ENCODE measurements at places on chromosomes 16 and 17.

GRCh38 chr16:12527071-12527470 lies 276.6 kb downstream of the CPPED1 start:
- no peak for DNase-seq

DNA sequence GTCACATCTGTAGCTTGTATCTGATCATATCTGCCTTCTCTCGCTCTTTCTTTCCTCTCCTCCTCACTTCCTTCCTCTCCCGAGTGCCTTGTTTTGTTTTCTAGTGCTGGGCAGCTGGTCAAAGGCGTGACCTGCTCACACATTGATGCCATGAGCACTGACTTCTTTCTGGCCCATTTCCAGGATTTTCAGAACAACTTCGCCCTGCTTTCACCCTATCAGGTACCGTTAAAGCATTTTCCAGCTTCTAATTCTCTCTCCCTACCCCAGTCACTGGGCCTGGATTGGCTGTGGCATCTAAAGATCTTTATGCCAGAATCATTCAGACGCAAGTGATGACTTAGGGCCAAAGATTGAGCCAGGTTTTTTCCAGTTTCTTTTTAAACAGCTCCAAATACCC lies 55.5 kb downstream of the OTOA start:
- no peak for DNase-seq

- no peak for DNase-seq
These were observed 10.5 kb downstream of the AP2B1 start for GRCh38 chr17:35597604-35598003.

GRCh38 chr17:8740486-8740885 lies 4.2 kb downstream of the CCDC42 start:
- no peak for DNase-seq

- DNase-seq = no peak
These were observed 1.4 kb downstream of the GOT2 start for GRCh38 chr16:58732545-58733247.

DNA sequence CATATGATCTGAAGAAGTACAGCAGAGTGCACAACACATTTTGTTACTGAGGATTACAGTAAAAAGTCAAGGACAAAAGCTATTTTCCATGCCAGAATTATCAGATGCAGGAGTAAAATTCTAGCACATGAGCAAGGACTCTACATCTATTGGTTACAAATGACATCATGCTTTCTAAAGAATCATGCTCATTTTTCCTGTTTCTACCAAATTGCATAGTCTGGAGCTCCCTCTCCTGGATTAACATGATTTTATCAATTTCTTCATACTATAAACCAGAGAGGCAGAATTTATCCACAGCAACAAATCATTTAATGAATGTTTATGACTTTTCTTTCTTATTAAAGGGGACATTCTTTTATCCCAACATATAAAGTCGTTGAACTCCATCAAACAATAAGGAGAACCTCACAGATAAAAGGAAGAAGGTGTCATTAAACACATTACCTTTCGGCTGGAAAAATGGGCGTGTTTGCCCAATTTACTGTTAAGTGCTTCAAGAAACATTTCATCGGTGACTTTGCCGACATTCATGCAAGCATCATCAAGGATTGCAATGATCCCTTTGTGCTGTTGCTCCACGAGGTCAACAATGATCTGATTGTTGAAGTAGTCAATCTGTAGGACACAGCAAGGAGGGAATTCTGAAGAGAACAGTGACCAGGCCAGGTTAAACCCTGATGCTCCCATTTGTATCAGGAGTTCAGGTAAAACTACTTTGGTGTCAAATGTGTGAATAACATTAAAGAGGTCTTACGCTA lies 121.7 kb downstream of the MYO1D start:
- DNase-seq = peak; percentile 77

GRCh38 chr16:12026741-12027490 lies 50.4 kb downstream of the SNX29 start:
- peak; percentile 75 for DNase-seq

DNA sequence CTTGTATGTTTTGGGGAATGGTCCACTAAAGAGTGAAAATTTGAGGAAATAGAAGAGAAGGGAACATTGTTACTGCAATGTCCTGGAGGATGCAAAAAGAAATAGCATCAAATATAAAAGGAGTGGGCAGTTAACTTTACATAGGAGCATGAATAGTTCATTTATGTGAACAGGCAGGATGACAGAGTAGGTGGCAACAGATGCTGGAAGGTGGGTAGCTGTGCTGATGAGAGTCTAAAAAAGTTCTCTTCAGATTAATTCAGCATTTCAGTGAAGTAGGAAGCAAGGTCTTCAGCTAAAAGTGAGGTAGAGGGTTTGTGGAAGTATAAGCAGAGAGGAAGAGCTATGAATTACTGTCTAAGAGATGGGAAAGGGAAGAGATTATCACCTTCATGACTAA lies 276.5 kb downstream of the KIF2B start:
- no peak for DNase-seq

GRCh38 chr17:6502871-6503509 lies 53.4 kb downstream of the PITPNM3 start:
- no peak for DNase-seq

DNA sequence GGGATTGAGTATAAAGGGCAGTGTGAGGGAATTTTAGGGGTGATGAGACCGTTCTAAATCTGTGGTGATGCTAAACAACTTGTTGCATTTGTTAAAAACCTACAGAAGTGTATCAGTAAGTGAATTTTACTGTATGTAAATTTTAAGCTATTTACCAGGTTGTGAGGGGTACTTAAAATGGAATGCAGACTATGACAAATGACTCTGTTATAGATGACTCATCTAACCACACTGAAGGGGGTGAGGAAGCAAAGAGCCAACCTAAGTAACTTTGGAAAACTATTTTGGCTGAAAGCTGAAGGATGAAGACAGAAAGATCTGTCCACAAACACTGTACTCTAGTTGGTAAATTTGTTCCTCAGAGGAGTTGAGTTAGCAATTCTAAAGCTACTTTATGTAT lies 5.3 kb upstream of the MKS1 start:
- DNase-seq = no peak

DNA sequence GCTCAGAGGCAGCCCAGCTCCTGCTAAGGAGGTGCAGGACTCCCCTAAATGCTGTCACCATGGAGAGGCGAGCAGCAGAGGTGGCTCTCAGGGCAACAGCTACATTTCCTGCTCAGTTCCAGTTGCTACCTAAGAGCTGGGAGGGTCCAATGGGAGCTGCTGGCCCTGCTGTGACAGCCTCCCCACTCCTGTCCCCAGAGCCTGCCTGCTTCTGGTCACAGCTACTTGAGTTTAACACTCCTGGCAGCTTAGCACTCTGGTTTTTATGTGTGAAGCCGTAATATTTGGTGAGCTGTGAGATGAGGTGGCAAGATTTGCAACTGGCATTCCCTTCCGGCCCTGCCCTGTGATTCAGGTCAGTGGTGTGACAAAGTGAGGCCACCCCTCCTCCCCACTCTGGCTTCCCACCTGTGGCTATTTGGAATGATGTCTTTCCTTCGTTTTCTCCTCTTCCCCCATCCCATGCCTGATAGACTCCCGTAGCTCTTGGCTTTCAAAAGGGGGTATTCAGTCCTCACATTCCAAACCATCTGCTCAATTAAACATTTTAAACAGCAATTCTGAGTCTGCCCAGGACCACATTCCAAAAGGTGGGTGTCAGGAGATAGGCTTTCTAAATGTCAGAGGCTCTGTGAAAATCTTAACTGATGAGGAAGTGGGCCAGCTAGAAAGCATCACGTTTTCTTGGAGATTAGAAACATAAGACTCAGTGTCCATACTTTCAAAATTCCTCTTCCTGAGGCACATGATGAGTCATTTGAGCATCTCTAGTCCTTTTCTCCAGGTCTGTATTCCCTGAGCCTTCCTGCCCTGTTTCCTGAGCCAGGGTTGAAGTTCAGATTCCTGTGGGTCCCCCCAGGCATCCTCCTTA lies 42.6 kb upstream of the SKAP1 start:
- DNase-seq = peak; percentile 85

GRCh38 chr16:20308266-20308665 lies 19.0 kb downstream of the GP2 start:
- no peak for DNase-seq

DNA sequence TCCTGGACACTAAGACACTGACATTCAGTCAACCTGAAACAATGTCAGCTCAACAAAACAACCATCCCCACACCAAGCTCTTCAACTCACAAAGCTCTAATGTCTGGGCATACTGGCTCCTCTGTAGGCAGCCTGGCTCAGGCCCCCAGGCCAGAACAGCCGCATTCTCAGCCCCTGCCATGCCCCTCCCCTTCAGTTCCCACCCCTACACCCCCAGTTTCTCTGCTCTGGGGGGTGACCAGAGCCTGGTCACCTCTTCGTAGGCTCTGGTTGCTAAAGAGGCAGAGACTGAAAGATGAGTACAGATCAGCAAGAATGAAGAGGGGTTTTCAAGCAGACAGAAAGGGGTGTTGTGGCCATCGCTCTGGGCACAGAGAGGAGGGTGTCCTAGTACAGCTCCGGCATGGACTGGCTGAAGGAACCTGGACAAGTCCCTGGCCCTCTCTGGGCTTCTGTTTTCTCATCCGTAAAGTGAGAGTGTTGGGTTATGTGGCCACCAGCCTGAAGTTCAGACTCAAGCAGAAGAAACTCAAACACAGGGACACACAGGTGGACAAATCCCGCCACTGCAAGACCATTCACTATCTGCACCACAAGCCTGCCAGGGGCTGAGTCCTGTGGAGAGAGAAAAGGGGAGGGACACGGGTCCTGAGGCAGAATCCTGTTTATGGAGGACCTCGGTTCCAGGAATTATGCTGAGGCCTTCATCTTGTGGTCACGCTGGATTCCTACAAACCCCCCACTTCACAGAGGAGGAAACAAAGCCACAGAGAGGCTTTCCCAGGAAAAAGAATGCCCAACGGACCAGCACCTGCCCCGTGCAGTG lies 987 bp upstream of the SLC4A1 start:
- DNase-seq = no peak

DNA sequence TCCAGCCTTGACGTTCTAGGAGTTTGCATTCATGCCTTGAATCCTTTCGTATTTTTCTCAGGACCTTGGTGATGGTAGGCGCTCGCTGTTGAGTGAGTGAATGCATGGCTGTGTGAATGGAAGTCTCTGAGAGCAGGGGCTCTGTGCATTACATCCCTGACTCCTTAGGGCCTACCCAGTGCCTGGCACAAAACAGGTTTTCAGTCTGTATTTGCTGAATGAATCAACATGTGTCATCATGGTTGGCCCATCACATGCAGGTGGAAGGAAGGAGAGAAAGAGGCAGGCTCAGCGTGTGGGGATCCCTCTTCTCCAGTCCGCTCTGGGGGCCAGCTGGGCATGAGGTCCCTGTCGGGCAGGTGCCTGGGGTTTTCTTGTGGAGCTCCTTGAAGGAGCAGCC lies 8.7 kb downstream of the RAP1GAP2 start:
- DNase-seq = no peak

DNA sequence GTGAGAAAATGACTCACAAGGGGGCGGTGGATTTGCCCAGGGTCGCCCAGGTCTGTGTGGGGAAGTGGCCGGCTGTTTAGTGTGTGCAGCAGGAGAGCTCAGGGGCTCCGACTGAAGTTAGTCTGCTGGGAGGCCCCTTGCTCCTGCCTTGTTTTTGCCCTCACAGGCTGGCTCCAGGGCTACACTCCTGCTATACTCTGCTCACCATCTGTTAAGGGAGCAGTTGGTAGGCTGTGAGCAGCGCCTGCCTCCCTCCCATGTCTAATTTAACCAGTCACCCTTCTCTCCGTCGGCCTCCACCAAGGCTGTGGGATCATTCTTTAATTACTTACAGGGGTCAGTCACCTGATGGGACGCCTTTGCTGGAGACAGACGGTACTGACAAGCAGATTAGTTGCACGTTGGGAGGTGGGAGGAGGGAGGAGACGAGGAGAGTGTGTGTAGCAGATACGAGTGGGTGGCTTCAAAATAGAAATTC lies 35.5 kb downstream of the KSR1 start:
- no peak for DNase-seq

DNA sequence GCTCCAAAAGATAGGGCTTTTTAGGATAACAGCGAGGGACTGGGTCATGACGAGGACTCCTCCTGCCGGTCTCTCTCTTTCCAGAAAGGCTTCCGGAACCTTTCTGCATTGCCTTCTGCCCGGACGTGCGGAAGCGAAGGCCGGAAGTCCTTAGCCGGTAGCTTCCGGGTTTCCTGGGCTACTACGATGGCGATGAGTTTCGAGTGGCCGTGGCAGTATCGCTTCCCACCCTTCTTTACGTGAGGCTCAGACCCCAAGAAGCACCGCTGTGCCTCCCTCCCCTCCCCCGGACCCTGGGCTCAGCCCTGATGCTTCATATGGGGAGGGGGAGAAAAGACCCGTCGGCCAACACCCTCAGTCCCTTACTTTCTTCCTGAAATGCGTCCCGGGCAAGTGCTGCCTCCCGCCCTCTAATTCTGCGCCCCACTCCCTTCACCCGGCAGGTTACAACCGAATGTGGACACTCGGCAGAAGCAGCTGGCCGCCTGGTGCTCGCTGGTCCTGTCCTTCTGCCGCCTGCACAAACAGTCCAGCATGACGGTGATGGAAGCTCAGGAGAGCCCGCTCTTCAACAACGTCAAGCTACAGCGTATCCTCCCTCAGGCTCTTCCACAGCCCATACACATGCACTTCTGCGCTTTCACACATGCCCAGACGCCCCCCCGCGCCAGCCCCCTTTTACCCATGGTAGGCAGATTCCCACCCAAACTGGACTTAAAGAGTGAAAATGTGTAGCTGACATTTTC lies at the start of gene VPS25:
Gene VPS25, plus strand, starts transcription at position 160 of the 746 bp plus-strand sequence. Its CDS starts 27 bp downstream, at position 187.
- peak; percentile 70 for DNase-seq

DNA sequence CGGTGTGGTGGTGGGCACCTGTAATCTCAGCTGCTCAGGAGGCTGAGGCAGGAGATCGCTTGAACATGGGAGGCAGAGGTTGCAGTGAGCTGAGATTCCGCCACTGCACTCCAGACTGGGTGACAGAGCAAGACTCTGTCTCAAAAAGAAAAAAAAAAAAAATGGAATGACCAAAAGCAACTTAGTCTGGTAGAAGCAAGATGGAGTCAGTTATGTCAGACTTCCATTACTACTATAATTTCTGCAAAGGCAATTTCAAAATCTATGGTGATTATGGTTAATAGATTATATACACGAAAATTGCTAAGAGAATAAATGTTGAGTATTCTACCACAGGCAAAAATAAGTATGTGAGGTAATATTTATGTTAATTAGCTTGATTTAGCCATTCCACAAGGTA lies 32.3 kb downstream of the NOL11 start:
- no peak for DNase-seq

- DNase-seq = no peak
These were observed 5.6 kb downstream of the WSB1 start for GRCh38 chr17:27299384-27300049.

DNA sequence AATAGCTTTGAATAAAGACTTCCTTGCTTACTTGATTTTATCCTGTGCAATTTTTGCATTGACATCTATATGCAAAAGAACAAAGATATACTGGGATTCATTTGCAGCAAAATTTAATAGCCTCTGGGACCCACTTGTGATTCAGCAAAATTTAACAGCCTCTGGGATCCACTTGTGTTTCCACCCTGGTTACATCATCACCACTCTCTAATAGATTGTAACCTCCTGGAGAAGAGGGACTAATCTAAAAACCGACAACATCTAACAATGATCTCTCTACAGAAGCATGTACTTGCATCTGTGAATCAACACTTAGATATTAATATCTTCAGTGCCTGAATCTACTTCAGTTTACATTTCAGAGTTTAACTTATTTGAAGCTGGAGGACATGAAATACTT lies 202.0 kb upstream of the CPHXL start:
- no peak for DNase-seq
